ENCODE measurements at places on chromosomes 2 and 18.

DNA sequence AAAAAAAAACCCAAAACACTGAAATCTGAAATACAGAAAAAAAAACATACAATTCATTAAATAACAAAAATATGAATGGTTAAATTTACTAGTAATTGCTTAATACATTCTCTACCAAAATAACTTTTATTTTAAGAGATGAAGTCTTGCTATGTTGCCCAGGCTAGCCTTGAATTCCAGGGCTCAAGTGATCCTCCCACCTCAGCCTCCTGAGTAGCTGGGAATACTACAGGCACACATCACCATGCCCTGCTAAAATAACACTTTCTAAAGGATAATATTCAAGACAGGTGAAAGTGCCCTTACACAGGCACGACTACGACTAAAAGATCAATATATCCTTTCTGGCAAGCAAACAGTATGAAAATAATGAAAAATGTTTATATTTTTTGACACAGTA lies 9.5 kb downstream of the USP34 start:
- no peak for DNase-seq

DNA sequence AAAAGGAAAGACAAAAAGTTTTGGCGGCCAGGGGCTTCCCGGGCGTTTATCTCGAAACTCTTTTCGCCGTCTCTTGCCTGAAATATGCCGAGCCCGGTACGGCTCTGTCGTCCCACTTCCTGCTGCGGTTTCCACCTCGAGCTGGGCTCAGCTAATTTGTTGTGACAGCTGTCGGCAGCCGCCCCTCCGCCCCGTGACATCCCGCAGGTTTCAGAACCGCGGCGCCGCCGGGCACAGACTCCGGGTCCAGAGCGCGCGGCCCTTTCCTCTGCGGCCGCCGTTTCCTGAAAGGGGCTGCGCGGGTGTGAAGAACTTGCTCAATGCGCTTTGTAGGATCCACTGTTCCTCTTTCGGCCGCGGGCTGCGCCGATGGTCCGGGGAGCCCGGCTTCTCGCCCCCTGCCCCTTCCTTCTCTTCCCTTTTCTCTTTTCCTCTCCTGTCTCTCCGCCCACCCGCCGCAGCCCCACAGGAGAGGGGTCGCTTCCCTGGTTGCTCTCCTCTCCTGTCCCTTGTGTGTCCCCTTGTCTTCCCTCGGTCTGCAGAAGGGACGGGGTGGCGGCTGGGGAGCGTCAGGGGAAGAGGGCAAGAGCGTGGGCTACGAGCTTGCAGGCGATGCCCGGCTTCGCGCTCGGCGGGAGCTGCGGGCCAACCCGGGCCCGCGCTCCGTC lies 648 bp downstream of the ARID5A start:
- DNase-seq = peak; percentile 74

DNA sequence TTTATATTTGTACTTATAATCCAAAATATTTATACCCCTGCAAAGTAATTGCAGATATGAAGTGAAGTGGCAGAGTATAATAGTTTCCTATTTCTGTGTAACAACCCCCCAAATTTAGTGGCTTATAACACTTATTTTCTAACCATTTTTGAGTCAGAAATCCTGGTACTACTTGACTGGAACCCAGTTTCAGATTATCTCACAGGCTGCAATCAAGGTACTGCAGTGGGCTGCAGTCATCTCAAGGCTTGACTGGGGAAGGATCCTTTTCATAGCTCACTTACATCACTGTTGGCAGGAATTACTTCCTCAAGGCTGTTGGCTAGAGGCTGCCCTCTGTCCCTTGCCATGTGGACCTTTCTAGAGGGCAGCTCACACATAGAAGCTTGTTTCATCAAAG lies 558.2 kb upstream of the PKDCC start:
- DNase-seq = no peak

- DNase-seq = no peak
Observed at GRCh38 chr2:172437419-172438341, 10.3 kb downstream of the ITGA6 start.

GRCh38 chr2:151030663-151031230 lies 230.9 kb downstream of the RBM43 start:
- no peak for DNase-seq

DNA sequence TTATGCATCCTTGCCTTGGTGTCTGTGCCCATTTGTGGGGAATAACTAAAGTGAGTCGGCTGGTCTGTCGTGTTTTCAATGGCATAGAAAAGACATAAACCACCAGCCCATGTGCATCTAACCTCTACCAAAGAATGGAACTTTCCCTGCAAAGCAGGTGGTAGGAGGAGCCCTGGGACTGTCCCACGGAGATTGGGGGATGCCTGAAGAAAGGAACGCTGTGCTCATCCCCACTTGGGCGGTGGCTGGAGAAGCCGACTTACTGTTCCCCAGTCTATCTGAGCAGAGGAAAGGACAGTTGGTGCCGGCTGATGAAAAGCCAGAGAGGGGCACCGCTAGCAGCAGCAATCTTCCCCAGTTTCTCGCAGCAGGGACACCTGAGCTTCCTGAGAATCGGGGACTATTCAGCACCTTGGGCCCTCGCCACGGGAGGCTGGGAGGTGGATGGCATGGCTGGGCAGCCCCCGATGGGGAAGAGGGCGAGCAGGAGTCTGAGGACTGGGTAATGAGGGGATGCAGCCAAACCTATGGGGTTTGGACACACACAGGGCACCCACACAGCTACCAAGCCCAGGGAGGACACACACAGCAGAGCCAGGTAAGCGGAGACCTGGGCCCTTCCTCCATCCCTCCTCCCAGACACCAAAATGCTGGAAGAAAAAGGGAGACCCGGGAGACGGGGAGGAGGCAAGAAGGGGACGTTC lies 53.7 kb upstream of the AGAP1 start:
- no peak for DNase-seq

DNA sequence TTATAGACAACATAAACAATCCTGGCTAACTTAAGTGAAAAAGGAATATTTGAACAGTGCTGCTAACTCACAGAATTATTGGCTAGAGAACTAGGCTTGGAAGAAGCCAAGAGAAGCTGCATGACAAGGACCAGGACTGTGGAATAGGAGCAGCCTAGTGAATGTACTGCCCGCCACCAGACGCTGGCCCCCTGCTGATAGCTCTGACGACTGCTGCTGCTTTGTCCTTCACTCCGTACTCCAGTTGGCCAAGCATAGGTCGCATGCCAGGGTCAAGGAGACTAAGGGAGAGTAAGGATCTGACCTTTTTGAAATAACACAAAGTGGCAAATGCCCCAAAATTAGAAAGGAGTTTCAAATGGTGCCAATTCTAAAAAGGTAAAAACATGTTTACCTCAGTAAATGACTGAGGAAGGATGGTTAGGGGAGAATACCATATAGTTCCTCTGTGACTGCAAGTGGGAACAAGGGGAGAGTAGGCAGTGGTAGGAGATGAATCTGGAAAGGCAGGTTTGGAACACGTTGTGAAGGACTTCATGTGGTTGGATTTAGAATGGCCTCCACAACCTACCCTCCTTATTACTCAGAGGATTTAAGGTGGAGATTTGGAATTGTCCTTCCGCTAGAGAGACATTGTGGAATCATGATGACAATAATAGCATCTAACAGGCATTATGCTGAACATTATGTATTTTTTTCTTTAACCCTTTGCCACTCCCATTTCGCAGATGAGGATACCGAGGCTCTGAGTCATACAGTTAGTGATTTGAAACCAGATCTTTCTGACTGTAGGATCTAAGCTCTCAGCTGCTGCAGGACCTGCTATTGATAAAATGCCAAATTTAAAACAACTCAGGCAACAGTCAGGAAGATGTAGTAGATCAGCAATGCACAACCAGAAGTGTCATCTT lies 19.5 kb downstream of the STRADB start:
- DNase-seq = no peak

GRCh38 chr2:61042807-61043206 lies 22.9 kb upstream of the SANBR start:
- no peak for DNase-seq

GRCh38 chr2:197349699-197350098 lies 39.1 kb upstream of the ANKRD44 start:
- no peak for DNase-seq

DNA sequence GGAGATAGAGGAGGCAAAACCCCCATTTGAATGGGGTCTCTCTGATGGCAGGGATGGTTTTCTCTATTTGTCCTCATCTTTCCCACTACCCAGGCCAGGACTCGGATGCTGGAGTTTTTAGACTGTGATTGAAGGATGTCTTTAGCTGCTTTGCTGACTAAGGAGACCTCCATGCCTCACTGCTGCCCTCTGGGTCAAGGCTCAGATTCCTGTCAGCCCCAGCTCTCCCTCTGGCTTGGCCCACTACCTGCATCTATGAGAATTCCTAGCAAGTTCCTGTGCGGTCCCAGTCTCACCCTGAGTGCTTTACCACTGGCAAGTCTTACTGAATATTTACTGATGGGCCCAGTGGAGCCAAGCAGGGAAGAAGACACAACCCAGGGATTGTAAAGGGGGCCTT lies 184.0 kb downstream of the CELF4 start:
- no peak for DNase-seq

DNA sequence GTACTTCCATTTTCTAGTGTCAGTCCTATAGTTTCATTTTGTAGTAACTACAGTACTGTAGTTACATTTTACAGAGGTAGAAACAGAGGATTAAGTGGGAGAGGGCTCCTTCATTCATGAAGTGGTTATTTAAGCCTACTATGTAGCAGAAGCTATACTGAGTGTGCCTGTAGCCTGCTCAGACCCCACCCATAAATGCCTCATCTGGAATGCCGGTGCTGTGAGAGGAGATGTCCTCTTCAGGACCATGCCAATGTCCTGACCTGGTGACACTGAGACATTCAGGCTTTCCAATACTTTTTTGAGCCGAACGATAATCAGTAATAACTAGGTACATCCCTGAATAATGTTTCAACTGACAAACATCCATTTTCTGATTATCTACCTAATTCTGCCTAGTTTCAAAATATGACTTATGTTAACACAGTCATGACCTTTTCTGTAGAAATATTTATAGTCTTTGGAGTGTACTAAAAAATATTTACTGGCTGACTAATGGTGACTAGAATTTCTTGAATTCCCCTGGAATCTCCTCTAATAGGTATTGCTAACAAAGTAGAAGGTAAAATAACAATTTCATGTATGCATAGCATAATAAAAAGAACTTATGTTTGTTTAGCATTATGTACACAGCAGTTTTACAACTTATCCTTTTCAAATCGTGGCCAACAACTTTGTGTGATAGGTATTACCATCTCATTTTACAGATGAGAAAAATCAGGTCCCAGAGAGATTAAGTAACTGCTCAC lies 10.2 kb upstream of the ARHGAP28 start:
- no peak for DNase-seq

DNA sequence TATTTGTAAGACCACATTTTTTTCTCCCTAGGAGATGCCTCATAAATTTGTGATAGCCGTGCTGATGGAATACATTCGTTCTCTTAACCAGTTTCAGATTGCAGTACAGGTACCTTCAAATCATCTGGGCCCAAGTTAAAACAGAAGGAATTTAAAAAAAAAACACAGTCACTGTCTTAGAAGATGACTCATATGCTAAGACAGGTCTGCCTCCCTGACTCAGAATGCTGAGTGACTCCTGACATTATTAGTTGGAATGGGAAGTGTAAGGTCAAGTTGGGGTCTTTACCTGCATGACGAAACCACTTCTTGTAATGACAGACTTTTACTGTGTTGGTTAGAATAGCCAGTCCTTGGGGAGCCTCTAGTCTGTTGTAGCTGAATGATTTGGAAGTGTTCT lies 26.3 kb downstream of the RMC1 start:
- no peak for DNase-seq

GRCh38 chr2:120499784-120500495 lies 154.0 kb downstream of the INHBB start:
- no peak for DNase-seq

- no peak for DNase-seq
Observed at GRCh38 chr2:52658598-52658997, 1109.0 kb upstream of the CHAC2 start.

DNA sequence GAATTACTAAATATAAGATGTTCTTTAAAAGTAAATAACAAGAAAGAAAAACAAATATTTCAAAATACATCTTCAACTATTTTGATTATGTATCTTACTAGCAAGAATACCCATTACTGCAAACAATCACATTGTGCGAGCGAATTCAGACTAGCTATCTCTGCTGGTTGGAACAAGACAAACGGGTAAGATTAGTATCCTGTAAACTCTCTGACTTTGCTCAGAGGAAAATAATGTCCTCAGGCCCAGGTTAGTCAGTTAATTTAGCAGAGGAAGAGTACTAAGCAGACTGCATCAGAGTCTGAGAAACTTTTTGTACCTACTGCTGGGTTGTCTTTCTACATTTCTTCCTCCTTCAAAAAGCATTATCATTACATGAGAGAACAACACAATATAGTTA lies 50.4 kb upstream of the MCM6 start:
- no peak for DNase-seq

GRCh38 chr2:107336526-107336925 lies 450.6 kb upstream of the ST6GAL2 start:
- no peak for DNase-seq

DNA sequence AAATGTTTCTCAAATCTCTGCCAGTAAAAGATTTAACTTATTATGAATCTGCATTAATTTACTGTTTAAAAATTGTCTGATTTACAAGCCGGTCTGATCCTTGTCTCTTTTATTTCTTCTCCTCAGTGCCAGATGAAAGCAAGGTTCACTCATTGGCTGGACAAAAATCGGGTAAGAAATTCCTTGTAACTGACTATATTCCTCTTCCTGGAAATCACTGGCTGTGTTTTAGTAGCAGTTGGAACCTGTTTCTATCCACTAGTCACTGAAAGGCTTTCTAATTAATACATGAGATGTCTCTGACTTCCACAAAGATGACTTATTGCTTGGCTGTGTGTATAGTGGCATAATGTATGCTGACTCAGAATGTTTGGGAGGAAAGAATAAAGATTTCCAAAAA lies 436.6 kb upstream of the NRP2 start:
- DNase-seq = no peak

- DNase-seq = peak; percentile 11
Observed at GRCh38 chr18:74497778-74498177, 1.6 kb downstream of the CNDP2 start.

DNA sequence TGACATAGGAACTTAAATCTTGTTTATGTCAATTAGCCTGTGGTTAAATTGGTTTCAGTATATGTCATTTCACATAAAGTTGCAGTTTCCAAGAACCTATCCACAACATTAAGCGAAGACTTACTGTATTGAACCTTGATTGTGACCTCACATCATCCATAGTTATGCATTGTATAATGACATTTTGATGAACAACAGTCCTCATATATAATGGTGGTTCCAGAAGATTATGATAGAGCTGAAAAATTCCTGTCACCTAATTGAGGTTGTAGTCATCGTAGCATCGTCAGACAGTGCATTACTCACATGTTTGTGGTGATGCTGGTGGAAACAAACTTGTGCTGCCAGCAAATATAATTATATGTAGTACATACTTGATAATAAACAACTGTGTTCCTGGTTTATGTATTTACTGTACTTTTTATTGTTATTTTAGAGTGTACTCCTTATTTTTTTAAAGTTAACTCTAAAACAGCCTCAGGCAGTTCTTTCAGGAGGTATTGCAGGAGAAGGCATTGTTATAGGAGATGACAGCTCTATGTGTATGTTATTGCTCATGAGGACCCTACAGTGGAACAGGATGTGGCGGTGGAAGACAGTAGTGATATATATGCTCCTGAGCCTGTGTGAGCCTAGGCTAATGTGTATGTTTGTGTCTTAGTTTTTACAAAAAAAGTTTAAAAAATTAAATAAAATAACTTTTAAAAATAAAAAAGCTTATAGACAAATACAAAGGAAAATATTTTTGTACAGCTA lies 56.6 kb downstream of the UBE2E3 start:
- DNase-seq = no peak

Measured in right hindlimb (tissue), 1 donor.